ENCODE measurements at places on chromosomes 12 and 14.

DNA sequence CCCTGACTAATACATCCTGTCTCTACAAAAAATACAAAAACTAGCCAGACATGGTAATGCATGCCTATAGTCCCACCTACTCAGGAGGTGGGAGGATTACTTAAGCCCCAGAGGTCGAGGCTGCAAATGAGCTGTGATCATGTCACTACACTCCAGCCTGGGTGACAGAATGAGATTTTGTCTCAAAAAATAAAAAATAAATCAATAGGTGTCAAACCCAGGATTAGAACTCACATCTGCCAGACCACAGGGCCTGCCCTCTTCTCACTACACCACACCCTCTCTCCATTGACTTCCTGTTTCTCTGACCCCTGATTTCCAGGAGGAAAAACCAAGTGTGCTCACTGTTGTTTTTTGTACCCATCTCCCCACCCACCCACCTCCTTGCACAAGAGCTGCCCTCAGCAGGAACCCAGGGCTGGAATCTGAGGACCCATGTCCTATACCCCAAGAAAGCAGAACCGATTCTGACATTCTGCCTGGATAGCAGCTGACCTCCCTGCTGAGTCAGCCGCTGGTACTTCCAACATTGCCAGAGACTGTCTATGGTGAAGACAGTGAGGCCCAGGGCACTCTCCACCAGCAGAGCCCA lies 6.2 kb downstream of the CMKLR1 start:
- no peaks in the 10 kb centered on the region for H3K27me3 ChIP-seq
- DNase-seq: no peak
- H3K36me3 ChIP-seq: no peaks in the 10 kb centered on the region
- H3K27ac ChIP-seq: peak overlapping the region; percentile 64

GRCh38 chr14:75401361-75401760 lies 26.5 kb upstream of the JDP2 start:
- H3K36me3 ChIP-seq: no peaks in the 10 kb centered on the region
- H3K27ac ChIP-seq: peak overlapping the region; percentile 48
- peaks cover 25% of the 10 kb centered on the region for H3K4me1 ChIP-seq
- H3K27me3 ChIP-seq: no peaks in the 10 kb centered on the region

DNA sequence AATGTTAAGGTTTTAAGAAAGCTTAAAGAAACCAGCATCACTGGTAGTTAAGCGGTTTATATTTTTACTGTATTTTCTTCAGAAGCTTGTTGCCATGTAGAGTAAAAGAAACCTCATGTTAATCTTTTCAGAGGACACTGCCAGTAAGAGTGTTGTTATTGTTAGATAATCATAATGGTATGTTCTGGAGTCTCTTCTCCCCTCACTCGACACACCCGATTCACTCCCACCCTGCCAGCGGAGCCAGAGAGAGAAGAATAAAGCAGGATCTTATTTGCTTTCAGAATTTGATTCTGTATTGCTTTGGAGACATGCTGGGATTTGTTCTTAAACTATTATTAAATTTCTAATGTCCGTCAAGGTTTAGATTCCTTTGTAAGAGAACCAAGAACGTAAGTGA lies 113.7 kb downstream of the SAMD4A start:
- no peaks in the 10 kb centered on the region for H3K36me3 ChIP-seq
- DNase-seq: no peak
- H3K27me3 ChIP-seq: no peaks in the 10 kb centered on the region

- no peak overlapping the region for H3K27ac ChIP-seq
- H3K4me1 ChIP-seq: peaks cover 12% of the 10 kb centered on the region
- H3K4me3 ChIP-seq: no peak overlapping the region
- H3K36me3 ChIP-seq: no peaks in the 10 kb centered on the region
- DNase-seq: no peak
- no peaks in the 10 kb centered on the region for H3K27me3 ChIP-seq
Observed at GRCh38 chr12:118312578-118312977, 60.1 kb downstream of the TAOK3 start.

GRCh38 chr12:125064492-125064891 lies 743 bp upstream of the AACS start:
- DNase-seq: no peak
- H3K27me3 ChIP-seq: no peaks in the 10 kb centered on the region

DNA sequence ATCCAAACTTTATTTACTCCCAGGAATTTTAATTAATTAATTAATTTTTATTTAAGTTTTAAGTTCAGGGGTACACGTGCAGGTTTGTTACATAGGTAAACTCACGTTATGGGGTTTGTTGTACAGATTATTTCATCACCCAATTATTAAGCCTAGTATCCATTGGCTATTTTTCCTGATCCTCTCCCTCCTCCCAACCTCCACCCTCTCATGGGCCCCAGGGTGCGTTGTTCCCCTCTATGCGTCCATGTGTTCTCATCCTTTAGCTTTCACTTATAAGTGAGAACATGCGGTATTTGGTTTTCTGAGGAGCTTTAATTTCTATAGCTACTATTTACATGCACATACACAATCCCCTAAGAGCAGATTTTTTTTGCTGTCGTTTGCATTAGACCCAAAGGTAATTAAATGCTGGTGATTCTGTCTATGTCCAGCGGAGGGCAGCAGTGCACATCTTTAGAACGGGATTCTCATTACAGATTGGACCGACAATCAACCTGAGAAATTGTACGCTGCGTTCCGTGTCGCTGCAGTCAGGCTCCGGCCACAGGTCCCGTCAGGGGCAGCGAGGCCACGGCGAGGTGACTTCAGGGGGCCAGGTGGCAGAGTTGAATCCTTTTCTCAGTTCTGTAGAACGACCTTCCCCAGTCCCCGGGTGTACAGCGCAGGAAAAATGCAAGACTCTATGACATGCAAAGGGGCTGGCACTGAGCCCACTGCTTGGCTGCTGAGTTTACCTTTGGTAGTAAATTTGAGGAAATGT lies 11.6 kb downstream of the TMEM30B start:
- peak; percentile 78 for DNase-seq
- H3K4me3 ChIP-seq: peak overlapping the region; percentile 34
- H3K36me3 ChIP-seq: no peaks in the 10 kb centered on the region
- H3K27me3 ChIP-seq: no peaks in the 10 kb centered on the region

DNA sequence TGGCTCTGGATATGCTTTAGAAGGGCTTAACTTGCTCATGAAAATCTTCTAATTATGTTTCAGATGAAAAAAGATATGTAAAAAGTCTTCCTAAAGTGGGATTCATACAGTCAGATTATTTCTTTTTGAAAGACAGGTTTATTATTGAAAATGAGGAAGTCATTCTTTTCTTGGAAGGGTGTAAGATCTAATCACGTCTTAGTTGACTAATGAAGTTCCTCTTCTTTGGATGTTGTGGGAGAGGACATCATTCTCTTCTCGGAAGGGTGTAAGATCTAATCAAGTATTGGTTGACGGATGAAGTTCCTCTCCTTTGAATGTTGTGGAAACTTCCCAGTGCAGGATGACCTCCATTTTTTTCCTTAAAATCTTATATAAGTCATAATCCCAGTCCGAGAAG lies 74.9 kb downstream of the ALG10 start:
- no peaks in the 10 kb centered on the region for H3K36me3 ChIP-seq
- H3K27me3 ChIP-seq: no peaks in the 10 kb centered on the region
- no peak for DNase-seq
- H3K4me3 ChIP-seq: no peak overlapping the region
- H3K4me1 ChIP-seq: no peaks in the 10 kb centered on the region
- H3K27ac ChIP-seq: no peak overlapping the region

DNA sequence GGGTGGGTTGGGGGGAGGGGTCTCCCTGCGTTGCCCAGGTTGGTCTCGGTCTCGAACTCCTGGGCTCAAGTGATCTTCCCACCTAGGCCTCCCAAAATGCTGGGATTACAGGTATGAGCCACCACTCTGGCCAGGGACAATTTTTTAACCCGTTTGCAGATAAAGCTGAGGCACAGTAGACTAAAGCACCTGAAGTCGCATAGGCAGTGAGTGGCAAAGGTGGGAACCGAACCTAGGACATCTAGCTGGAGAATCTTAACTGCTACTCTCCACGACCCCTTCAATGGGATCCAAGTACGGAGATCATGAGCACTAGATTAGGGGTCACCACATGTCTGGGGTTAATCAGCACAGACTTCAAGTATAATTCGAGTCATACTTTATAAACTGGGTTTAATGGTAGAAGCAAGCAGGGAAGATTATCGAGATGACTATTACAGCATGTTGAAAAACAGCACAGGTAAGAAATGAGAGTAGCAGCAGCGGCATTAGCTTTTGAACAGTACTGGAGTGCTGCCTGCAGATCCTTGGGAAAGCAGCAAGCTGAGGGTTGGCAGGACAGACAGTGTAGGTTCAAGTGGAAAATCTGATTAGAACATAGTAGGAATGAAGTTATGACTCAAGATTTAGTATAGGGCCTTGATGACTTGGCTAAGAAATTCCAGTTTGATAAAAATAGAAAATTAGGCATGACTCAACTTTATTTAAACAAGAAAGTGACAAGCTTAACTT lies 23.9 kb downstream of the NID2 start:
- peaks cover 6% of the 10 kb centered on the region for H3K4me1 ChIP-seq
- H3K27me3 ChIP-seq: no peaks in the 10 kb centered on the region
- no peak for DNase-seq
- no peak overlapping the region for H3K27ac ChIP-seq
- H3K36me3 ChIP-seq: no peaks in the 10 kb centered on the region
- H3K4me3 ChIP-seq: no peak overlapping the region

GRCh38 chr12:26274441-26275312 lies 79.3 kb downstream of the SSPN start:
- H3K36me3 ChIP-seq: no peaks in the 10 kb centered on the region
- H3K27me3 ChIP-seq: no peaks in the 10 kb centered on the region
- DNase-seq: no peak
- H3K4me3 ChIP-seq: no peak overlapping the region
- H3K4me1 ChIP-seq: peaks cover 34% of the 10 kb centered on the region

DNA sequence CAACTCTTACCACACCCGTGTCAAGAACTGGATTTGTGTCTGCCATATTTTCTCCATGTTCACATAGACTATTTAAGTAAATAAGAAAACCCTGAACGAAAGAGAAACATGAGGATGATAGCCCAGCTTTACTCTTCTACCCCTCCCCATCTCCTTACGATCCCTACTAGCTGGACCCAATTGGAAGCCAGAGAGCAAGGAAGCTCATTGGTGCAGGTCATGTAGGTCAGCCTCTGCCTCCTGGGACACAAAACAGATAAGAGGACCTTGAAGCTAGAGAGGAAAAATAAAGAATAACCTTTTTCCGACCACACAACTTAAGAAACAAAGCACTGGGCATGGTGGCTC lies 124.6 kb upstream of the ATF7IP start:
- DNase-seq: no peak
- H3K27ac ChIP-seq: no peak overlapping the region
- no peak overlapping the region for H3K4me3 ChIP-seq
- H3K36me3 ChIP-seq: no peaks in the 10 kb centered on the region
- no peaks in the 10 kb centered on the region for H3K27me3 ChIP-seq

GRCh38 chr12:124817076-124818000 lies 46.3 kb downstream of the SCARB1 start:
- DNase-seq: no peak
- H3K27me3 ChIP-seq: no peaks in the 10 kb centered on the region
- no peak overlapping the region for H3K27ac ChIP-seq
- no peaks in the 10 kb centered on the region for H3K36me3 ChIP-seq
- H3K4me3 ChIP-seq: no peak overlapping the region
- no peaks in the 10 kb centered on the region for H3K4me1 ChIP-seq

- H3K27ac ChIP-seq: no peak overlapping the region
- DNase-seq: no peak
- no peak overlapping the region for H3K4me3 ChIP-seq
- no peaks in the 10 kb centered on the region for H3K4me1 ChIP-seq
- no peaks in the 10 kb centered on the region for H3K27me3 ChIP-seq
Observed at GRCh38 chr14:79831195-79831892, 380.0 kb downstream of the DIO2 start.

GRCh38 chr14:53032838-53033390 lies 82.1 kb upstream of the FERMT2 start:
- H3K4me3 ChIP-seq: no peak overlapping the region
- H3K36me3 ChIP-seq: no peaks in the 10 kb centered on the region
- no peak overlapping the region for H3K27ac ChIP-seq
- H3K27me3 ChIP-seq: no peaks in the 10 kb centered on the region
- DNase-seq: no peak

DNA sequence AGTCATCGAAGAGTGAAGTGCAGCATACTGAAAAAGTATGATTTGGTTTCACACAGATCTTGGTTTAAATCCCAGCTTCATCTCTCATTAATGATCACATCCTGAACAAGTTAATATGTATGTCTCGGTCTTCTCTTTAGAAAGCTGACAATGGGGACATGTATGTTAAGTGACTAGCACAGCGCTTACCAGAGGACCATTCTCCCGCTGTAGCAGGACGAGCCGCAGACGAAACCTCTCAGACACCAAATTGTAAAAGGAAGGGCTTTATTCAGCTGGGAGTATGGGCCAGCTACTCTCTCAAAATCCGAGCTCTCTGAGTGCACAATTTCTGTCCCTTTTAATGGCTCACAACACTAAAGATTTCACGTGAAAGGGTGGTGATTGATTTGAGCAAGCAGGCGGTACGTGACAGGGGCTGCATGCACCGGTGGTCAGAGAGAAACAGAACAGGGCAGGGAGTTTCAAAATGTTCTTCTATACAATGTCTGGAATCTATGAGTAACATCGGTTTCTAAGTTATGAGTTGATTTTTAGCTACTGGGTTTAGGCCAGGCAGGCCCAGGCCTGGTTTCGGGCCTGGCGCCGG lies 682.4 kb downstream of the DIO2 start:
- no peaks in the 10 kb centered on the region for H3K4me1 ChIP-seq
- peak; percentile 17 for DNase-seq
- no peaks in the 10 kb centered on the region for H3K27me3 ChIP-seq
- no peaks in the 10 kb centered on the region for H3K36me3 ChIP-seq
- no peak overlapping the region for H3K27ac ChIP-seq

DNA sequence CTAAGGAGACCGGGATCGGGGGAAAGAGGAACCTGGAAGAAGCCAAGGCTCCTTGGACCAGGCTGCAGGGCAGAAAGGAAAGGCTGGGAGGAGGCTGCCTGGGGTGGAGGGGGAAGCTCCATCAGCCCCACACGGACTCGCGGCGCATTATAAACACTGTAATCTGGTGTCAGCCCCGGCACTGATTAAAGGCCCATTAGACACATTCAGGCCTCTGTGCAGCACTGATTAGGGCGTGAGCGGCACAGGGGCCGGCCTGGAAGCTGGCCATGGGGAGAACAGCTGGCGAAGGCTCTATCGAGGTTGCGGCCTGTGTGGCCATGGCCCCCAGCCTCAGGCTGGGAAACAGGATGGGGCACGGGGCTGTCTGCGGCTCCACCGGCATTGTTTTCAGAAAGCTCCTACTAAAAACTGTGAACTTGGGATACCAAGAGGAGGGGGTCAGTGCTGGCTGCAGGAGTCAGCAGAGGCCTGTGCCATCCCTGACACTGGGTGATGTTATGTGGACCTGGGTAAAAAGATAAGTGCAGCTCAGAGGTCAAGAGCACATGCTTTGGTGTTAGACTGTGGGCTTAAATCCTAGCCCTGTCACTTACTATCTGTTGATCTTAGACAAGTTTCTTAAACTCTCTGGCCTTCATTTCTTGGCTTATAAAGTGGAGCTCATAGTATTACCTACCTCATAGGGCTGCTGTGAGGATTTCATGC lies 10.6 kb downstream of the ACVRL1 start:
- peaks cover 37% of the 10 kb centered on the region for H3K4me1 ChIP-seq
- no peaks in the 10 kb centered on the region for H3K27me3 ChIP-seq
- no peak overlapping the region for H3K4me3 ChIP-seq
- peaks cover 20% of the 10 kb centered on the region for H3K36me3 ChIP-seq
- peak overlapping the region; percentile 21 for H3K27ac ChIP-seq
